ENCODE measurements at places on chromosomes 2 and 18.

DNA sequence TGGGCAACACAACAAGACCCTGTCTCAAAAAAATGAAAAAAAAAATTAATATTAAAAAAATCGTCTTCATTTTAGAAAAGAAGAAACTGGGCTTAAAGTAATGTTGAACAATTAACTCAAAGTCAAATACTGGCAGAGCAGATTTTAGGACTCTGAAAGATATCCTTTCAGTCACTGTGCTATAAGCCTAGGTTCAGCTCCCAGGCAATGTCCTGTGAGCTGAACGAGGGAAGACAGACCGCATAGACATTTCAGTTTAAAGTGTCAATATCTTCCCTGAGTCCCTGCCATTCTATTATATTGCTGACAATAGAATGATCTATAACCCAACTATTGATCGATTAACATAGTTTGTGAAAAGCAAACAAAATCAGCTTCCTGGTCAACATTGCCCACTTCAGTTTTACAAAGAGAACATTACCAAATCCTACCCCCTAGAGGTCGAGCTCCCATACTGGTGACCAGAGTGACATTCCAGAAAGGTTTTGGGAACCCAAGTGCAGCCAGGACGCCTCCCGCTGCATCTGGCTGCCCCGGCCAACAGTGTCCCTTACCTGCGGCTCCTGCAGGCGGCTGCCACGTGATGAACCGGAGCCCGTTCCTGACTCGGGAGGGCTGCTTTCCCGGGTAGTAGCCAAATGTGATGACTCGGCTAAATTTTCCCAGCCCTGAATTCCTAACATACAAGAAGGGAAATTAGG lies 639 bp downstream of the MRO start:
- DNase-seq: peak; percentile 14

DNA sequence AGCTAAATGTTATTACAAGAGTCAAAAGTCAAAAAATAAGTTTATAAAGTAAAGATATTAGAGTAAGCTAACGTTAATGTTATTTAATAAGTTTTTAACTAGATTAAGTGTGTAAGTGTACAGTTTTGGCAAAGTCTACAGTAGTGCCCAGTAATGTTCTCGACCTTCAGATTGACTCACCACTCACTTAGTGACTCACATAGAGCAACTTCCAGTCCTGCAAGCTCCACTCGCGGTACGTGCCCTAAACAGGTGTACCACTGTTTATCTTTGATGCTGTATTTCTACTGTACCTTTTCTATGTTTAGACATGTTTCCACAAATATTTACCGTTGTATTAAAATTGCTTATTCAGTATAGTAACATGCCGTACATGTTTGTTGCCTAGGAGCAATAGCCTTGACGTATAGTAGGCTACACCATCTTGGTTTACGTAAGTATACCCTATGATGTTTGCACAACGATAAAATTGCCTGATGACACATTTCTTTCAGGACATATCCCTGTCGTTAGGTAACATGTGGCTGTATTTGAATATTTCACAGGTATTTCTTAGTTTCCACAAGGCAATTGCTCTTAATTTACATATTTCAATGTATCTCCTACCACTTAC lies 1641.9 kb upstream of the PIK3C3 start:
- no peak for DNase-seq

DNA sequence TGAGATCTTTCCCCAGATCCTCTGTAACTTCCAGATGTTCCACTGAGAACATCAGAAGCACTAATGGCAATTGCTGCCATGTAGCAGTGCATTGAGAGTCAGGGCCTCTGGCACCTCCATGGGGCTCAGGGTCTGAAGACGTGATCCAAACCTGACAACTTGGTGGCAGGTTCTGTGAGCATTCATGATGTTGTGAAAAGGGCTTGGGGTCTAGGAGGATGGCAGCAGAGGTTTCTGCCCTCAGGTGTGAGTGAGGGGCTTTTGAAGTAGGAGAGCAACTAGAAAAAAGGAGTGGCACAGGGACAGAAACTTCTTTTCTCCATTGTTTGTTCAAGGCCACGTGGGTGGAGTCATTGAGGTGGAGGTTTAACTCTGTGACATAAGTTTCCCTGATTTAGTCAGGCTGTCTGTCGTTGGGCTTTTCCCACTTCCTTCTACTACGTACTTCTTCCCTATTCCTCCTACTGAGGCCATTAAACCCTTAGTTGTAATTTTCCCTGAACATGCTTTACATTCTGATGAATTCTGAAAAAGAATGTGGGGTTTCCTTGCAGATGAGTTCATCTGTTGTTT lies 13.1 kb downstream of the CFLAR start:
- DNase-seq: peak; percentile 80

GRCh38 chr2:119119076-119119785 lies 39.3 kb downstream of the C1QL2 start:
- DNase-seq: no peak

DNA sequence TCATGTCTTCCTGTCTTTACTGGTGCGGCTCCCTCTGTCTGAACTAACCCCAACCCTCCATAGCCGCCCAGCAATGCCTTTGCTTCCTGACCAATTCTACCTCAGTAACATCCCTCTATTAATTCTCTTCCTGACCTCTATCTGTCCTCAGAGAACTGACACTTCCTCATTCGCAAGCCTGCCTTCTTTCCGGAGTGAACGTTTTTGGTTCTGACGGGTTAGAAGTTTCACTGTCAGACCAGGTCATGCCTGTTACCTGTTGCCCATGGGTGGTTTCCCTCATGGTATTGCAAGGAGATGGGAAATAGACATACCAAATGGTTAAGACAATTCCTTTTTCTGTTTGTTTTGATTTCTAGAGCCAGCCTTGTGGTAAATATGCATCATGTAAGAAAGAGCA lies 453.4 kb upstream of the SLC14A2 start:
- no peak for DNase-seq

DNA sequence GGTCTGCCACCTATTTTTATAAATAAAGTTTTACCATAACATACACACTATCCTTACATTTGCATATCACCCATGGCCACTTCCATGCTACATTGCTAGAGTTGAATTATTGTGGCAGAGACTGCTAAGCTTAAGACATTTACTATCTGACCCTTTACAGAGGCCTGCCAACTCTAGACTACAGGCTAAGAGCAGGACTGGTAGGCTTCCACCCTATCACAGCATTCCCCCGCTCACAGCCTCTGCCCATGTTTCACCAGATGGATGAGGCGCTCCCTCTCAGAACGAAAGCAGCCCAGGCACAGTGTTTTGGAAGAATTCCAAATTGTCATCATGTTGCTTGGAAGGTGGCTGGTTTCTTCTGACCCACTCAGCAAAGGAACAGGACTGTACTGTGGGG lies 91.7 kb upstream of the SLC35G4 start:
- no peak for DNase-seq

GRCh38 chr18:42929857-42930256 lies 185.6 kb downstream of the RIT2 start:
- DNase-seq: no peak

GRCh38 chr2:168166902-168167510 lies 80.4 kb downstream of the STK39 start:
- peak; percentile 54 for DNase-seq

DNA sequence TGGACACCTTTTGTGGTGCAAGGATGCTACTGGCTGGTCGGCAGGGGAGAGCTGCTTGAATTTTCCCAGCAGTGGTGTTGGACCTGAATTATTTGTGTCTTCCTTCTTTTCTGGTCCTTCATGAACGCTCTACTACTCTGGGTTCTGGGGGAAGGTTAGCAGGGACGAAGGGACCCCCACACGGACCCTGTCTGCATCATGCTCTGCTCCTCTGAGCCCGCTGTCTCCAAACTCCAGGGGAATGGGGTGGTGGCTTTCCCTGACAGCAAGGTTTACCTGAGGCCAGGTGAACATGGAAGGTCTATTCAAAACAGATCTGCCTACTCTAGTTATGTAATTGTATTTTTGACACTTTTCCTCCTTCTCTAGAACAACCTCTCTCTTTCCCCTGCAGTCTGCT lies 168.5 kb upstream of the PXDN start:
- no peak for DNase-seq

DNA sequence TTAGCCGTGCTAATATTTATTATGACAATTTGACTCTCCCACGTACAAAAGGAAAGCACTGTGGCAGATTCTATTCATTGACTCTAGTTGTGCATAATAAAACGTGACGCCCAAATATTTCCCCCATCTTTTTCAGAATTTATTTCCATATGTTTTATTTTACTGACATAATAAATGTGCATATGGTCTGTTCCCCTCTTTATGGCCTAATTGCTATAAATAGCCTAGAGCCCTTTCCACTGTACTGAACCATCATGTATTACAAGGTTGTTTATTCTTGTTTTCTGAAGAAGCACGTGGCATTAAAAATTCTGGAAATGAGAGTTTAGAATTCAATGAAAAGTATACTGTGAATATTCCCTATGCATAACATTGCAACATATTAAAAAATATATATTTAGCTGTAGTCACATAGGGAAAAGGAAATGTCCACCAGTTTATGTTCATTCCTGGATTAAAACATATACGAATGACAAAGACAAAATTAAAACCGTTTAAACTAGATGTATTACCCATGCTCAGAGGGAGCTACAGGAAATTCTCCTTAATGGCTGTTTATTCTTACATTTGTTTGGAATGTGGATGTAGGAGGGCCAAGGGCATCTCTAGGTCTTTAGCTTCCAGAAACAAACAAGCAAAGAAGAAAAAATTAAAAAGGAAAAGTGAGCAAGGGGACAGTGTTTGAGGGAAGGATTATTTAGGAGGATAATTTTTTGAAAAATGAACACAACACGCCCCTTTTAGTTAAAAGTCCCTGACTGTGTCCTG lies 122.1 kb upstream of the MMADHC start:
- no peak for DNase-seq

GRCh38 chr2:208407667-208408066 lies 1.1 kb downstream of the PTH2R start:
- no peak for DNase-seq

DNA sequence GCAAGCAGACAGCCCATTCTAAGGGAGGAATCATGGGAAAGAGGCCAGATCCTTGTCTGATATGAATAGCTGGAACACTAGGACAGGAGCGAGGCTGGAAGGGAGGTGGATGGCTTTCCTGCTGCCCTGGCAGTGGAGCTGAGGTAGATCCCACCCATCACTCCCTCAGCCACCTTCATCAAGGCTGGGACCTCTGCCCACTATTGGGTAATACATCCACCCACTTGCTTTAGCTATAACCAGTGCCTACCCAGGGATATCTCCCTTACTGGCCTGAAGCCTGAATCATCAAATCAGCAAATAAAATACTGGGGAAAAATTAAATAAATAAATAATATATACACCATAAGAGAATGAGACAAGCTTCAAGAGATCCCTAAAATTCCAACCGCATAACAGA lies 183.2 kb upstream of the KYNU start:
- DNase-seq: no peak

DNA sequence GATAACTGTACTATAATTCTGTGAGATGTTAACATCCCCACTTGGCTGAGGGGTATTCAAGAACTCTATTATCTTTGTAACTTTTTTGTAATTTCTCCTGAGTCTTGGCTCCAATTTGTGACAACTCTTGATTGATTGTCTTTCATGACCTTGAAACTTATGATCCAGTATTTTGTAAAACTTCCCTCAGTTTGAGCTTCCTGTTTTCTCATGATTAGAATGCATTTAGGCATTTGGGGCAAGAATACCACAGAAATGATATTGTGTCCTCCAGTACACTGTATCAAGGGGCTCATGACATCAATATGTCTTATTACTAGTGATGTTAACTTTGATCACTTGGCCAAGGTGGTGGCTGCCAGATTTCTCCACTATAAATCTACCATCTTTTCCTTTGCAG lies 37.4 kb downstream of the PNO1 start:
- DNase-seq: no peak

DNA sequence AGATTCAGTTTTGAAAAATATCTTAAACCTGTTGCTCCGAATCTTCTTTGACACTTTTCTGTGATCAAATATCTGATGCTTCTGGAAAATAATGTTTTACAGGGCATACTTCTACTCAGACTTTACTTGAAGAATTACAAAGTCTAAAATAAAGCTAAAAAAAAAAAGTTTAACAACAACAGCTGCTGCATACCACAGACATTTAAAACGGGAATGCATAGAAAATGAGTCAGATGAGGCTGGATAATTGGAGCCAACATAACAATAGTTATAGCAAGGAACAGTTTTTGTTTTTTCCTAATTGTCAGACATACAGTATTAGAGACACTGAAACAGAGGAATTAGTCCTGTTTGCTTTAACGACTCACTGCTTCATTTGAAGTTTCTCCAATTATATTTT lies 1090.2 kb downstream of the SUCLG1 start:
- peak; percentile 64 for DNase-seq

DNA sequence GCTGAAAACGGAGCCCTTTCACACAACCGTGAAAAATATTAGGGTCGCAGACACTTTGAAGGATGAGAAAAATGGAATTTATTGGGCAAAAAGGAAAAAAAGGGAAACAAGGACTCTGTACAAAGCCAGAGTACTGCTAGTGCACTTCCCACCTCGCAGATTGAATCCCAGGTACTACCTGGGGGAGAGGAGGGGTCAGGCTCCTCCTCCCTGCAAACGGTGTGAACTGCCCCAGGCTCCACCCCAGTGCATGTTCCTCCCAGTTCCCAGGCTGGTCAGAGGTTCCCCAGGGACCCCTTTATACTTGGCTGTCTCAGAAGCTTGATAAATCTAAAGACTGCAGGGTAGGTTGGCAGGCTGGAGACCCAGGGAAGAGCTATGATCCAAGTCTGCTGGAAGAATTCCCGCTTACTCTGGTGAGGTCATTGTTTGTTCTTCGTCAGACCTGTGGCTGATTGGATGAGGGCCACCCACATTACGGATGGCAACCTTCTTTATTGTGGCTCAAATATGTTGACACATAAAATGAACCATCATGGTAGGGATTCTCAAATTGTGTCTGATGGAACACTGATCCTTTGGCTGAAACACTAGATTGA lies 290.4 kb upstream of the POU3F3 start:
- no peak for DNase-seq

DNA sequence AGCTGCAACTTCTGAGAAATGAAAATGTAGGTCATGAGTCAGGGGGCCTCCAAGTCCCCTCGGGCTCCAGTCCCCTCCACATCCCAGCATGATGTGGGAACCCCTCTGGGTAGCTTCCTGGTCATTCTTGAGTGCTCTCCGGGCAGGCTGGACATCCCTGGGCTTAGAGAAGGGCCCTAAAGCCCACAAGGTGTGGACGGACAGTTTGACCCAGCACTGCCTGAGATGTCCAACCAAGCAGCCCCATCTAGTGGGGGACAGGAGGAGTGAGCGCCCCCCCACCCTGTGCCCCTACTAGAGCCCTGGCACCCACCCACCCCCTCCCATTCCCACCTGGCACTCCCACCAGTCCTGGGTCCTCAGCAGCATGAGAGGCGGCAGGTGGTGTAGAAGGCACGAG lies 46.0 kb downstream of the CYP27C1 start:
- peak; percentile 46 for DNase-seq

- DNase-seq: no peak
Observed at GRCh38 chr2:169073963-169074751, 4.8 kb downstream of the DHRS9 start.

Data from EL (cell line).